ENCODE measurements at places on chromosomes 6 and 20. TPM values are rescaled to one million over a fixed set of nuclear protein-coding genes. Genes with fewer than 3 reads are reported as not detected.

The GNAS gene
- 623 TPM for total RNA-seq

The NRN1 gene
- total RNA-seq = 0.99 TPM

The UBE2J1 gene
- 27.8 TPM for total RNA-seq

- no peak for DNase-seq
These were observed 792.9 kb downstream of the EYS start for GRCh38 chr6:64914124-64914523.

GRCh38 chr6:43541774-43542471, 25.0 kb downstream of the POLR1C start:
- no peak for DNase-seq

GRCh38 chr6:85544776-85545175, 48.9 kb downstream of the SNX14 start:
- DNase-seq = no peak

DNA sequence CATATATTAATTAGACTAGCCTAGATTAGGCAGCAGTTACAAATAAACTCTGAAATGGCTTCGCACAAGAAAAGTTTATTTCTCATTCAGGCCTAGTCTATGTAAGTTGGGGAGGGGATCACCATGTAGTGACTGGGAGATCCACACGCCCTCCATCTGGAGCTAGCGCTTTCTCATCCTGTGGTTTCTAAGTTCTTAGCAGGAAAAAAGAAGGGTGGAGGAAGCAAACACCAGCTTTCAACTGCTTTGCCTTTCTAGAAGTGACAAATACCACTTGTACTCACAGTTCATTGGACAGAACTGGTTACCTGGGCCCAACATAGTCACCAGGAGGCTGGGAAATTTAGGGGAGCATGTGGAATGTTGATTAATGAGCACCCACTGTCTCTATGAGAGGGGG, 46.6 kb downstream of the NDUFAF5 start:
- no peak for DNase-seq

GRCh38 chr20:60509407-60509806, 551.2 kb downstream of the CDH26 start:
- no peak for DNase-seq

DNA sequence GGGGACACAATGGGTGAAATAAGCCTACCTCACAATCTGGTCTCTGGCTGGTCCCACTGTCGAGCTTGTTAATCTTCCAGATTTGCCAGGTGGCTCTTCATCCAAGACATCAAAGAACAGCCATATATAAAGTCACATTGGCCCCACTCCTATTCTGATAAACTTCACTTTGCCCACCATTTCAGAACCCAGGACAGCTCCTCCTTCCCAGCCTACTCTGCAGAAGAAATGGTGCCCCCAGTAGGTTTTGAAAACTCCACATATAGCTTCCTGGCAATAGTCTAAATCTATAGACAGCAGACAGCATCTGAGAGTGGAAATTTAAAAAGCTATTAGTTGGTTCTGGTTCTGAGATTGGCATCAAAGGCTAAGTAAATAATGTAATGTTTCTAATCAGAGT, 143.1 kb upstream of the PCSK2 start:
- DNase-seq = no peak

- no peak for DNase-seq
These were observed 4.3 kb downstream of the CPXM1 start for GRCh38 chr20:2796011-2796660.

GRCh38 chr6:56040223-56040622, 164.8 kb upstream of the BMP5 start:
- DNase-seq = no peak

- no peak for DNase-seq
These were observed 27.0 kb downstream of the UQCC2 start for GRCh38 chr6:33684428-33684896.
